ENCODE measurements at places on chromosomes 6 and 20.

DNA sequence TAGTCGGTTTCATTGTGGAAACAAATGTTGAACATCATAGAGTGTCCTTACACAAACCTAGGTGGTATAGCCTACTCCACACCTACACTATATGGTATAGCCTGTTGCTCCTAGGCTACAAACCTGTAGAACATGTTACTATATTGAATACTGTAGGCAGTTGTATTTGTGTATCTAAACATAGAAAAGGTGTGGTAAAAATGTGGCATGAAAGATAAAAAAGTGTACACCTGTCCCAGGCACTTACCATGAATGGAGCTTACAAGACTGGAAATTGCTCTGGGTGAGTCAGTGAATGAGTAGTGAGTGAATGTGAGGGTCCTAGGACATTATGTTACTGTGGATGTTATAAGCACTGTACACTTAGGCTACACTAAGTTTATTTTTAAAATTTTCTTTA lies 103.0 kb downstream of the ZFAND3 start:
- no peak for DNase-seq

GRCh38 chr6:138541823-138542481 lies 42.7 kb upstream of the NHSL1 start:
- DNase-seq, result no peak

GRCh38 chr20:34043025-34043424 lies 49.3 kb downstream of the RALY start:
- no peak for DNase-seq

GRCh38 chr6:21227486-21227885 lies 366.1 kb upstream of the SOX4 start:
- DNase-seq, result no peak

GRCh38 chr20:36824142-36824940 lies 50.8 kb upstream of the DSN1 start:
- no peak for DNase-seq

- no peak for DNase-seq
Measured at GRCh38 chr6:79137671-79138070, 59.6 kb upstream of the PHIP start.

DNA sequence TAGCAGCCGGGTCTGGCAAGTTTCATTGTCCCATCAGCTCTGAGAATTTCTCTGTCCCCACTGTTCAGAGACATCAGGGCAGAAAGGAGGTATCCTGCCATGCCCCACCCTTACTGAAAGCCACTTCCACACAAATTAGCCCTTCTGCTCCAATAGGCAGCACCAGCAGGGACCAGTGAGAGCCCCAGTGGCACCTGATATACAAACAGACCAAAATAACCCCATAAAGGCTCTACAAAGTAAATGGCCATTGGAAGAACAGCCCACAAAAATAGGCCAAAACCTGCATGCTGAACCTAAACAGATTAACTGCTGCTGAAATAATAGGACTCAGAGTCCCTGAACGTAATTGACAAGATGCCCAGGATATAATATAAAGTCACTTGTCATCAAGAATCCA lies 199.9 kb downstream of the TMEM200A start:
- DNase-seq, result no peak

Data from T-helper 1 cell (primary cell).